Hematopoietic multipotent progenitor cell treated with erythropoietin and hydrocortisone succinate and interleukin-3 and kit ligand, for 17 days (in vitro differentiated cells): ENCODE measurements at places on chromosomes 3 and 15.
A peak's percentile ranks its signal among the peaks of the same experiment; 100 is the strongest.

- DNase-seq, result no peak
Observed at GRCh38 chr3:57689367-57690053, 3.4 kb downstream of the DENND6A start.

GRCh38 chr15:75454471-75455378, 3.2 kb upstream of the SIN3A start:
- DNase-seq, result peak; percentile 62

GRCh38 chr3:94360987-94361386, 298.1 kb downstream of the NSUN3 start:
- DNase-seq, result no peak

GRCh38 chr15:75195766-75196241, 5.9 kb upstream of the C15orf39 start:
- no peak for DNase-seq

DNA sequence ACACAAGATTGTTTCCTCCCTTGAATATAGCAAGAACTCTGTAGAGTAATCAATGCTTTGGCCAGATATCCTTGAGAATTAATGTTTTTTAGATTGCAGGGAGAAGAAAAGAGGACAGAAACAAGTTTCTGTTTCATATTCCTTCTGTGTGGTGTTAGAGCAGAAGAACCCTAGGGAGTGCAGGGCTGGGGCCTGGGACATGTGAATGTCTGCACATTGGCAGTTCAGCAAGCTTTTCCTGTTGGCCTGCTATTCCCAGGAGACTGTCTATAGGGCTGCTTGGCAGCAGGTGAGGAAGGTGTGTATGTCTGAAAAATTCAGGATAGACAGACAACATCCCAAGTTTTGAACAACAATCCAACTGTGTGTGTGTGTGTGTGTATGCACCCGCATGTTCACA, 13.6 kb upstream of the CNBP start:
- no peak for DNase-seq

- peak; percentile 74 for DNase-seq
Observed at GRCh38 chr15:99703603-99704443, 29.4 kb downstream of the LYSMD4 start.

GRCh38 chr3:43256714-43257461, 29.5 kb upstream of the SNRK start:
- DNase-seq, result no peak

DNA sequence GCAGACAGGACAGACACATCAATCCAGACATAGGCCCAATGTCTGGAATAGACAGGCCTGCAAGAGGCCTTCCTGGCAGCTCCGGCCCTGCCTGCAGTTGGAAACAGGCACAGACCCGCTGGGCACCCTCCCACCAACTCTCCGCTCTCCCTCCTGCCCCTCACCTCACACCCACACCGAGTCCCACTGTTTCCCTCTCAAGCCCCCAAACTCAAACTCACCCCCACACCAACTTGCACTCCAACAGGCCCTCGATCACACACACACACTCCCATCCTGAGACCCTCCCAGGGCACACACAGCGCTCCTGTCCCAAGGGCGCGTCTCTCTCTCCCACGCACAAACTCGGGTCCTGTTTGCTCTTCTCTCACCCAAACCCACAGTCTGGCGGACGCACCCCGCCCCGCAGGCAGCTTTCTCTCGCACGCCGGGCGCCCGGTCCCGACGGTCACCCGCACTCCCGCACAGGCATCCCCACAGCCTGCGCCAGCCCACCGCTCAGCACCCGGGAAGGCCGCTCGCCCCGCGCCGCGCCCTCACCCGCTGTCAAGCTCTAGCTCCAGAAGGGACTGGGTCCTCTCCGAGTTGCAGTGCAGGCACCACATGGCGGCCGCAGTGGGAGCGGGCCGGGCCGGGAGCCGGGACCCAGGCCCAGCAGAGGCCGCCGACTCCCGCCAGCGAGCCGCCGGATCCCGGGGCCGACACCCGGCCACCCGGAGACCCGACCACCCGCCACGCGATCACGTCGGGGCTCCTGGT, 106.2 kb downstream of the IQSEC1 start:
- DNase-seq, result no peak

GRCh38 chr15:52464040-52464439, 64.6 kb downstream of the MYO5A start:
- no peak for DNase-seq

- no peak for DNase-seq
Observed at GRCh38 chr3:14126887-14127505, 2.1 kb downstream of the TMEM43 start.

DNA sequence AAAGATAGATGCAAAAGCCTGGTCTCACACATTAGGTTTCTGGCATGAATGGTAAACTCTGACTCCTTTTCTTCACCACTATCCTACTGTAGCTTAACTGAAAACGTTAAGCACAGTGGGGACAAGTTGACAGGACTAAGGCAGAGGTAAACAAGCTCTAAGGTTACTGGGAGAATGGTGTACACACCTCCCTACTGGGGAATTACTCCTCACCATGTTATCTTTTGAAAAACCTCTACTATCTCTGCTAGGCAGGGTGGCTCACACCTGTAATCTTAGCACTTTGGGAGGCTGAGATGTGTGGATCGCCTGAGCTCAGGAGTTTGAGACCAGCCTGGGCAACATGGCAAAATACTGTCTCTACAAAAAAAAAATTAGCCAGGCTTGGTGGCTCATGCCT, 29.1 kb downstream of the IP6K1 start:
- DNase-seq, result no peak

- no peak for DNase-seq
Observed at GRCh38 chr15:100759698-100760356, 119.8 kb upstream of the ALDH1A3 start.

- DNase-seq, result no peak
Observed at GRCh38 chr3:61627768-61628185, 66.4 kb downstream of the PTPRG start.
